Cardiac septum (tissue), 1 donor: ENCODE measurements at places on chromosomes 7 and 10. TPM values are rescaled to one million over a fixed set of nuclear protein-coding genes. Genes with fewer than 3 reads are reported as not detected.

CCZ1B gene
- total RNA-seq: 32.7 TPM

HOXA2 gene
- total RNA-seq: 0.30 TPM

MBLAC1 gene
- 1.5 TPM for total RNA-seq

SPRN gene
- total RNA-seq: not detected

MAD1L1 gene
- total RNA-seq: 13.5 TPM

TBXAS1 gene
- 4.3 TPM for total RNA-seq

TMEM130 gene
- 0.30 TPM for total RNA-seq

TMEM176A gene
- total RNA-seq: 26.1 TPM

SPDYE9 gene
- total RNA-seq: not detected

SFTPA1 gene
- total RNA-seq: 0.19 TPM

DNA sequence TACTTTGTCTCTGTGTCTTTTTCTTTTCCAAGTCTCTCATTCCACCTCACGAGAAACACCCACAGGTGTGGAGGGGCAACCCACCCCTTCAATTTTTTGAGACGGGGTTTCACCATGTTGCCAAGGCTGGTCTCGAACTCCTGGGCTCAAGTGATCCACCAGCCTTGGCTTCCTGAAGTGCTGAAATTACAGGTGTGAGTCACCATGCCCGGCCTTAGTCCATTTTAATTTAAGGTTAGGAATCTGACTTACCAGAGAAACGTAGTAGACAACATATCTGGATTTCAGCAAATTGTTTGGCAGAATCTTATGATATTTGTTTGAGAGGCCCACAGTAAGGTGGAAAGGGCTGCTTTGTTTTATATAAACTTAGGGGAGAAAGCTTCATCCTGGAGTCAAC lies 3.2 kb upstream of the NFKB2 start:
- no peak for DNase-seq

- no peak for DNase-seq
These were observed 58.5 kb downstream of the ABCB4 start for GRCh38 chr7:87416682-87417587.

DNA sequence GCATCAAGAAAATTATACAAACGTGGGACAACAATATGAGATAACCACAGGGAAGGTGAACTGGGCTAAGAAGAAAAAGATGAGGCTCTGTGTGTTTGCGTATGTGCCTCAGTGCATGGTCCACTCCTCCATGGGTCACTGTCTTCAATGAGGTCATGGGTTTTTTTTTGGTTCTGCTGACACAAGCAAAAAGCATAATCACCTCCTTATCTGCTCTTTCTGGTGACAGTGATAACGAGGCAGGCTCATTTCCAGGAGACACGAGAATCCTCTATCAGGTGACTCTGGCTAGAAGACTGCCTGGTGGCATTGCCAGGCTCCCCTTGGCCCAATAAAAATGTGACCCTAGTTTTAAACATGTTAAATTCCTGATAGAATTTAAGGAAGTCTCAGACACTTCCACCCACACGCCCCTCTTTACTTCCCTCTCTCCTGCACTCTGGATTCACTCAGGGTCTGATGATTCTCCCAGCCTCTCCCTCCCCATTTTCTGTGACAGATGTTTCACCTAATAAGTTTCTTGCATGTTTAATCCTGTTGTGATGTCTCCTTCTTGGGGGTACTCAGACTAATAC lies 35.3 kb upstream of the CDCA7L start:
- DNase-seq: no peak

DNA sequence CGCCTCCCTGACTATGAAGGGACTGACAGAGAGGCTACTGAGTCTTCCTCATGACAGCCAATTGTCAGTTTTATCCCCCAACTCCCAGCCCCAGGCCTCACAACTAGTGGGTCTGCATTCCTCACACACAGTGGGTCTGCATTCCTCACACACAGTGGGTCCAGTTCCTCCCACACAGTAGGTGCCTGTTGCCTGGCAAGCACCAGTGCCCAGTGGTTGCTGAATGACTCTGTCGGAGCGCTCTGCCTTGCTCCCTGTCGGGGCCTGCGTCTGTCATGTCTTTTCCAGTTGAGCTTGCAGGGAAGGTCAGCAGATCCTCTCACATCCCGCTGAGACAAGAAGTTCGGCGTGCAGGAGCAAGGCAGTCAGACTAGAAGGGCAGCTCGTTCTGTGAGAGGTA lies 590.0 kb upstream of the MKI67 start:
- DNase-seq: no peak

- no peak for DNase-seq
These were observed 122.1 kb upstream of the SFMBT2 start for GRCh38 chr10:7532723-7533498.

DNA sequence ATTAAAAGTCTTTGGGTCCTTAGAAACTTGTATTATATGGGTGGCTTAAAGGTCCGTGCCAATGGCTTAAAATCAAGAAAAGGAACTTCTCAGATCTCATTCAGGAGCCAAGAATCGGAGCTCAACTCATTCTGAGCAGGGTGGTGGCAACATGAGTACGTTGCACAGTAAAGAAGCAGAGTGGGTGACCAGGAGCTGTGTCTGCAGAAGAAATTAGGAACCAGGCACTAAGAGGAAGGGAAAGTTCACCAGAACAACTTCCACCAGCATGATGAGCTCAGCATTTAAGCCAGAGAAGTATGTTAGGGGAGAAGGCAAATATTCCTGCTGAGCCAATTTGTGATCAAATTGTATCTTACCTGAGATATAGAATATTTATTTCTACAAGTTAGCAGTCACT lies 236.0 kb upstream of the NRP1 start:
- no peak for DNase-seq

GRCh38 chr7:38120076-38120475 lies 58.0 kb upstream of the STARD3NL start:
- DNase-seq: no peak

DNA sequence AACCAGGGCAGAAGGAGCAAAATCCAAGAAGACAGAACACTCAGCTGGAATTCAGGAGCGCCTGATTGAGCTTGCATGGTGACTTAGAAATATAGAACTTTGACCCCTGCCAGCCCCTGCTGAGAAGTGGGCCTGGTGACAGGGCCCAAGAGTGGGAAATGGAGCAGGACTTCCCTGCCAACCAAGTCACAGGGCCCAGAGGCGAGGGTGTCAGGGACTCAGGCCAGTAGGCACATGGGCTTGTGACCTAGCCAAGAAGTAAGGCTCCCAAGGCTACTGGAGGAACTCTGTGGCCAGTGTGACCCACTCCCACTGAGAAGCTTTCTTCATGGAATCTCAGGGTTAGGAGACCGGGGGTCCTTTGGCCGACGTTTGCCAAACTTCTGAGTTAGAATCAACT lies 31.9 kb downstream of the LRRC20 start:
- DNase-seq: no peak

DNA sequence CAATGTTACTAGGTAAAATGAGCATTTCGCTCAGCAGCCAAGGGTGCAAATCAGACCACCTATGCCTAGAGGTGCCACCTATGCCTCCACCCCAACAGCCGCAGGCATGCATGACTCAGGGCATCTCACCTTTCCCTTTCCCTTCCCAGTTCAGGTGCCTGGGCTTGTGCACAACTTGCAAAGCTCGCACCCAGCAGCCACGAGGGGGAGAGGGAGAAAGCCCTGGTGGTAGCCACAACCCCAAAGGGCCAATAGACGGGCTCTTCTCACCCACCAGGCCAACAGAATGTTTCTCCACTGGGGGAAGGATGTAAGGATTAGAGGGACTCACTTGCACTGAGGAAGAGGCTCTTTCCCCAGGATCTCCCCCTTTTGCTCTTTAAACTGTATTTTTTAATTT lies 462.3 kb upstream of the PCDH15 start:
- DNase-seq: no peak

DNA sequence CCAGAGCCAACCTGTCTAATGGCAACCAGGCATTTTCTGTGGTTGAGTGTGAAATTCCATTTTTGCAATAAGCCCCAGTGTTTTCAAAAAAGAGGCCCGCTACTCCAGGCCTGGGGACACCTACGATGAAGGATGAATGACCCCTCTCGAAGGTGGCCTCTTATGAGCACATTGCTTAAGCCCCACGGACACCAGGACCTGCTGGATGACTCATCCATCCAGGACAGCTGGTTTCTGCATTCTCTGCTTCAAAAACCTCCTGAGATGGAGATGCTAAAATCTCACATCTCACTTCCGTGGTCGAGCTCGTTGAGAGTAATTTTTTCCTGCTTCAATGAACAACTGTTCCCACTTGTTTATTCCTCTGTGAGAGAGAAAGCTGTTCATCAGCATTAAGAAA lies 150.2 kb upstream of the FZD8 start:
- no peak for DNase-seq

DNA sequence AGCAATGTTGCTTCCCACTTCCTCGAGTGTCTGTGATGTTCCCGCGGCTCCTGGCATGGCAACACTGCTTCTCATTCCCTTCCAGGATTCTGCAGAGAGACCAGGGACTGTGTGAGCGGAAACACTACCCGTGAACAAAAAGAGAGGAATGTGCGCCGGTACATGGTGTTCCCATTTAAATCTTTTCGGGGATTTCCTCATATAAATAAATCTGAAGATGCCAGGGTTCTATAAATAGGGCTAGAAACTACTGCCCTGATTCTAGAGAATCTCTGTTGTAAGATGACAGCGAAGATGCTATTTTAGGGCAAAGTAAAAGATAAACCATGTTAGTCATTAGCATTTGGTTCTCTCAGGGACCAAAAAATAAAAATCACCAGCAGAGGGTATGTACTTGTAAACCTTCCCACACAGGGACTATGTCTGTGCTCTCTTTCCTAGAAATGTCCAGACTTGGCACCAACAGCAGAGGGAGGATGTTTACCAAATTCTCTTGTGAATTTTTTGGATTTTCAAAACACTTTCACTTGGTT lies 92.2 kb upstream of the DDC start:
- DNase-seq: no peak

DNA sequence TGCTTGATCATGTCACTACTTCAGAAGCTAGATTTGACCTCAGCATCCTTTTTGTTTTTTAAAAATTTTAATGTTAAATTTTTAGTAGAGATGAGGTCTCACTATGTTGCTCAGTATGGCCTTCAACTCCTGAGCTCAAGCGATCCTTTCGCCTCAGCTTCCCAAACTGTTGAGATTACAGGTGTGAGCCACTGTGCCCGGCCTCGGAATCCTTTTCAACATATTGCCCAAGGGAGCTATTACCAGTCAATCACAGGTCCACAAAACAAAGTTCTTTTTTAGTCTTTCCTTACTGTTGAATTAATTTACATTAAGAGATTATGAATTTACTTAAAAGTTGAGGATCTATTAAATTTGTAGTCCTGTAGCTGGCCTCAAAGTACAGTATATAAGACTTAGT lies 37.7 kb downstream of the CCSER2 start:
- no peak for DNase-seq

DNA sequence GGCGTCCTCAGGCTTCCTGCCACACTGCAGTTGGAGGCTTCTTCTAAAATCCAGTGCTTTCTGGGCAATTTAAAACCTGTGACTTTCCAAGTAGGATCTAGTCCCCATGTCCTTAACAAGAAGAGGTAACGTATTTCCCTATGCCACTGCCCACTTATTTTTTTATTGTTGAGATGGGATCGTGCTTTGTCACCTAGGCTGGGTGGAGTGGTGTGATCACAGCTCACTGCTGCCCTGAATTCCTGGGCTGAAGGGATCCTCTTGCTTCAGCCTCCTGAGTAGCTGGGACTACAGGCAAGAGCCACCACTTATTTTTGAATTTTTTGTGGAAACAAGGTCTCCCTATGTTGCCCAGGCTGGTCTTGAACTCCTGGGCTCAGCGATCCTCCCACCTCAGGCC lies 63.4 kb downstream of the DAGLB start:
- no peak for DNase-seq

DNA sequence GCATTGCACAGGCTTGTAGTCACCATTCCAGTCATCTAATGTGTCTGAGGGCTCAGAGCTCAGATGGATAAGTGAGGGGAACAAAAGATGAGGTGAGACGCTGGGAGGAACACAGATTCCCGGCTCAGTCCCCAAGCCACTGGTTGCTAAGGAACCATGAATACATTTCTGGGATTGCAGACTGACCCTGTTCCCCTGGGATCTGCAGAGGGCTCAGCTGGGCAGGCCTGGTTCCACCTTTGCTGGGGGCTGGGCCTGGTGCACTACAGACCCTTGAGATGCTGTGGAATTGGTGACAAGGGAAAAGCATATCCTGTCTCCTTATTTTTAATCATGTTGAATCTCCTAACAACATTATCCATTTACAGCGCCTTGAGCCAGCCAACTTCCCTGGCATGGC lies 19.2 kb downstream of the ELFN1 start:
- no peak for DNase-seq

DNA sequence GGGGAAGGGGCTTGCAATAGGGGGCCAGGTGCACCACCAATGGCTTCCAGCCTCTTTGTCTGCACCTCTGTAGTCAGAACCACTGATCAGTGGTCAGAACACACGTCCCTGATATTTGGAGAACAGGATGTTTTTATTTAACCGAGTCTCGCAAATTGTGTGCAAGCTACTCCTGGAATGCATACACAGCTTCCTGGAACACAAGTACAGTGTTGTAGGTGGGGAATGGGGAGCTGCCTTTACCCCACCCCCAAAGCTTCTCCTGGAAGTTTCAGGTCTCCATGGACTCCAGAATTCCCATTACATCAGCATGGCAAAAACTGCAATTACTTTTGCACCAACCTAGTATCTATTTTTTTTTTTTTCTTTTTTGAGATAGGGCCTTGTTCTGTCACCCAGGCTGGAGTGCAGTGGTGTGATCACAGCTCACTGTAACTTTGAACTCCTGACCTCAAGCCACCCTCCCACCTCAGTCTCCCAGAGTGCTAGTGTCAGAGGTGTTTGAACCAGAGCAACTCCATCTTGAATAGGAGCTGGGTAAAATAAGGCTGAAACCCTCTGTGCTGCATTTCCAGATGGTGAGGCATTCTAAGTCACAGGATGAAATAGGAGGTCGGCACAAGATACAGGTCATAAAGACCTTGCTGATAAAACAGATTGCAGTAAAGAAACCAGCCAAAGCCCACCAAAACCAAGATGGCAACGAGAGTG lies 374.0 kb downstream of the CALN1 start:
- DNase-seq: no peak

- DNase-seq: no peak
These were observed 36.2 kb downstream of the KAT6B start for GRCh38 chr10:74862625-74863024.

- DNase-seq: no peak
These were observed 54.7 kb upstream of the STEAP4 start for GRCh38 chr7:88361357-88361756.

DNA sequence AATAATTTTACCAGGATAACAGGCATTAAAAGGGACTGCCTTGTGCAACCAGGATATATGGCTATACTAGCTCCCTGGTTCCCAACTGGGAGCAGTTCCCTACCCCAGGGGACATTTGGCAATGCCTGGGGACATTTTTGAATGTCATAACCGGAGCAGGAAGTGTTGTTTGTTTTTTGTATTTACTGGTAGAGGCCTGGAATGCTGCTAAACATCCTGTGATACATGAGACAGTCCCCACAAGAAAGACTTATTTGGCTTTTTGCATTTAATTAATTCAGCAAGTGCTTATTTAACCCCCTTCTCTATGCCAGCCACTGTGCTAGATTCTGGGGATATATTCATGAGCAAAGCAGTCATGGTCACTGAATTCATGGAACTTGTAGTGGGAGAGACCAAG lies 181.2 kb downstream of the BBS9 start:
- no peak for DNase-seq

- DNase-seq: no peak
These were observed 112.1 kb downstream of the VPS41 start for GRCh38 chr7:38796626-38797501.
